ENCODE measurements at places on chromosomes 7 and 10. TPM values are rescaled to one million over a fixed set of nuclear protein-coding genes. Genes with fewer than 3 reads are reported as not detected.

The STEAP1B gene
- not detected for total RNA-seq

The MBLAC1 gene
- 5.6 TPM for total RNA-seq

The GBF1 gene
- 44.2 TPM for total RNA-seq

The FAM25C gene
- not detected for total RNA-seq

The POU6F2 gene
- total RNA-seq = 0.18 TPM

The MYL10 gene
- not detected for total RNA-seq

The AGMO gene
- total RNA-seq = not detected

The NRG3 gene
- total RNA-seq = not detected

The CALCR gene
- not detected for total RNA-seq

The ASB10 gene
- total RNA-seq = not detected

The CBX3 gene
- total RNA-seq = 271 TPM

The CD36 gene
- total RNA-seq = not detected

The TRIP6 gene
- 34.4 TPM for total RNA-seq

The PLEKHS1 gene
- not detected for total RNA-seq

The ZCCHC24 gene
- 0.74 TPM for total RNA-seq

The STAG3 gene
- 54.2 TPM for total RNA-seq

The OR2A1 gene
- total RNA-seq = not detected

The CALML5 gene
- total RNA-seq = not detected

The HPS1 gene
- 22.8 TPM for total RNA-seq

The ERV3-1 gene
- total RNA-seq = 8.0 TPM

The SPDYE1 gene
- total RNA-seq = not detected

The SNX8 gene
- 35.6 TPM for total RNA-seq

The EIF4H gene
- total RNA-seq = 470 TPM

The GNGT1 gene
- total RNA-seq = not detected

The NAT16 gene
- not detected for total RNA-seq

The NRBF2 gene
- 21.1 TPM for total RNA-seq

The GIMAP5 gene
- total RNA-seq = 73.1 TPM

The PLPP4 gene
- not detected for total RNA-seq

The HOXA3 gene
- total RNA-seq = not detected

The PKD1L1 gene
- 0.05 TPM for total RNA-seq

The RNF133 gene
- total RNA-seq = not detected

The ZNF33B gene
- 14.1 TPM for total RNA-seq

The IL15RA gene
- 6.6 TPM for total RNA-seq

The ITPRID1 gene
- total RNA-seq = not detected

The SPACDR gene
- total RNA-seq = 9.9 TPM

The SLC18A2 gene
- total RNA-seq = 0.06 TPM

The TSPAN33 gene
- total RNA-seq = 8.1 TPM

The ANKRD30A gene
- total RNA-seq = not detected

The ZNF467 gene
- total RNA-seq = 0.25 TPM

The CLDN15 gene
- 17.3 TPM for total RNA-seq

The CALN1 gene
- not detected for total RNA-seq

The LIPN gene
- not detected for total RNA-seq

The C10orf143 gene
- 0.43 TPM for total RNA-seq

The XRCC2 gene
- total RNA-seq = 26.2 TPM

The IFIT2 gene
- 4.9 TPM for total RNA-seq

The BCAP29 gene
- 23.3 TPM for total RNA-seq

The RINT1 gene
- 25.5 TPM for total RNA-seq

The TAS2R3 gene
- total RNA-seq = 2.1 TPM

The SAMD9 gene
- 16.3 TPM for total RNA-seq

The SLC26A5 gene
- total RNA-seq = not detected

The GRM3 gene
- not detected for total RNA-seq

The ZNF786 gene
- 4.7 TPM for total RNA-seq

The GIMAP4 gene
- total RNA-seq = 336 TPM

The SPDYE5 gene
- total RNA-seq = not detected

The CCDC172 gene
- total RNA-seq = not detected

Measured in activated naive CD4-positive, alpha-beta T cell treated with anti-CD3 and anti-CD28 coated beads, Interleukin-2, amount 50 U/mL, for 72 hours (primary cell).